Brain microvascular endothelial cell (primary cell): ENCODE measurements at places on chromosomes 11 and 22.
A peak's percentile ranks its signal among the peaks of the same experiment; 100 is the strongest.

- DNase-seq, result no peak
Observed at GRCh38 chr11:109267293-109268095, 154.5 kb upstream of the C11orf87 start.

DNA sequence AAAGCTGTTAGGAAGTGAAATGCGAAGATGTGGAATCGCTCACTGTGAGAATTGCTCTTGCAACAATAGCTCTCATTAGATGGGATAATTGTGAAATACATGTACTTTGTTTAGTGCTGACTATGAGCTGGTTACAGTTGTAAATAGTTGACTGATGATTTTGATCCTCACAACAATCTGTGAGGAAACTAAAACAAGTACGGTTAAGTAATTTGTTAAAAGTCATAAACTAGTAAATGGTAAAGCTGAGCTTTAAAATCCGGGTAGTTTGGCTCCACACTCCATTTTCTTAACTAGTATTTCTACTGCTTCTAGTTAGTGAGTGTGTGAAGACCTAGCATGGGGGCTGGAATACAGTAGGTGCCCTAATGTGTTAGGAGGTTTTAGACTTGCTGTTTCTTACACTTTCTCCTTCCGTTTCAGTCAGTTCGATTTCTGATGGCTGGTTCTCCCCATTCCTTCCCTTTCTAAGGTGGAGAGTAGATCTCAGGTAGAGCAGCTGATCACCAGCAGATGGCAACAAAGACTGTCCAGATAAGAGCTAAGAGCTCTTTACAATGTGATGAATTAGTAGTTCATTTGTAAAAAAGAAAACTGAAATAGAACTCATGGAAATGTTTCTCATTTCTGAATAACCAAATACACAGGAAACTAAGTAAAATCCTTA lies 16.3 kb upstream of the CYP2R1 start:
- DNase-seq, result peak; percentile 34

GRCh38 chr11:82315093-82315492 lies 418.6 kb downstream of the FAM181B start:
- DNase-seq, result no peak

GRCh38 chr11:120431633-120432032 lies 79.9 kb upstream of the GRIK4 start:
- DNase-seq, result peak; percentile 62

- no peak for DNase-seq
Observed at GRCh38 chr11:13375798-13376197, 87.2 kb downstream of the BTBD10 start.
